T-helper 9 cell (primary cell): ENCODE measurements at places on chromosomes 3 and 15.

DNA sequence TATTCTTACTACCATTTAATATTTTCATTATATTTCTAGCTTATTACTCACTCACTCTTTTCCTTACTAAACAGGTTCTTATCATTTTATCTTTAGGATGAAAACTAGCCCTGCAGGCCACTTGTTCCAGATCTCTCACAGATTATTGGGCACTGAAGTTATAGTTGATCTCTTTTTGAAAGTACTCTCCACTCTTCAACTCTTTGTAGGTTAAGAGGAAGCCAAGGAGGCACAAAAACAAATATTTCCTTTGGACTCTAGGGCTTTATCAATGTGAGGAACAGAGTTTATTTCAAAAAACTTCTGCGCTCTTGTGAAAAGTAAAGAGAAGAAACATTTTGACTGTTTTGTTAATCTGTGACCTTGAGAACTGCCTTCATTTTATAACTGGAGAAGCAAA, 96.0 kb upstream of the NPHP3 start:
- no peak for DNase-seq

DNA sequence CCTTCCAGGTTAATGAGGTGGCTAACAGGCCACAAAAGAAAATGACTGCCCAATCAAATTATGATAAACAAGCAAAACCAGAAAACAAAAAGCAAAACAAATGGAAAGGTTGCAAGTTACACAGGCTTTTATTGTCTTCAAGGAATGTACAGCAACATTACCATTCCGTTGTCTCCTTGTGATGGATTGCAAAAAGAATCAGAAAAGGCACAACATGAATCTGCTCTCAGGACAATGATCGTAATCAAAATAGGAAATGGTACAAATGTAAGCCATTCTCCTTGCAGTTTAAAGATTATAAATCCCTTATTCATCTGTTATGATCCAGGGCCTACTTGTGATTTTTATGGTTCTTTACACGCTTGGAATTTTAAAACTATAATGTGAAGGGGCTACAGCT, 125.8 kb downstream of the ECT2 start:
- no peak for DNase-seq

DNA sequence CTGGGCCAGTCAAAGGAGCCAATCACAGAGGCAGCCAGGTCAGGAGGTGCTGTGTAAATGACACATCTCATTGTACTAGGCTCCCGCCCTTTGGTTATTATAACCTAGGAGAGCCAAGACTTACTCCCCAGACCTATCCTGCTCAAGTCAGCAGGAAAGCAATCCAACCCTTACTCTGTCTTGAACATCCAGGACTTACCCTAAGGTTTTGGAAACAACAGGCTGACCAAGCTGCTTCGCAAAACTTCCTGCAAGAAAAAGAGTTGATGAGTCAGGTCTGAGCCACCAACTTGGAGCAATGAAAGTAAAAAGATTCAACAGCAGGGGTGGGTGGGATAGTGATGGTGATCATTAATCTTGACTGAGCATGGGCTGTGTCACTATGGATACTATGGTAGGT, 144.4 kb downstream of the MYLK start:
- no peak for DNase-seq

GRCh38 chr3:140723576-140723975, 45.7 kb downstream of the TRIM42 start:
- no peak for DNase-seq

GRCh38 chr15:83300826-83301225, 16.4 kb upstream of the BNC1 start:
- DNase-seq = no peak
